Inflammatory macrophage treated with lipopolysaccharide for 1 hour (primary cell): ENCODE measurements at places on chromosomes 6 and 20.
A peak's percentile ranks its signal among the peaks of the same experiment; 100 is the strongest.

- DNase-seq, result no peak
Observed at GRCh38 chr6:30840935-30841643, 43.2 kb upstream of the DDR1 start.

GRCh38 chr20:38073307-38074071, 39.9 kb downstream of the RPRD1B start:
- DNase-seq, result peak; percentile 89

DNA sequence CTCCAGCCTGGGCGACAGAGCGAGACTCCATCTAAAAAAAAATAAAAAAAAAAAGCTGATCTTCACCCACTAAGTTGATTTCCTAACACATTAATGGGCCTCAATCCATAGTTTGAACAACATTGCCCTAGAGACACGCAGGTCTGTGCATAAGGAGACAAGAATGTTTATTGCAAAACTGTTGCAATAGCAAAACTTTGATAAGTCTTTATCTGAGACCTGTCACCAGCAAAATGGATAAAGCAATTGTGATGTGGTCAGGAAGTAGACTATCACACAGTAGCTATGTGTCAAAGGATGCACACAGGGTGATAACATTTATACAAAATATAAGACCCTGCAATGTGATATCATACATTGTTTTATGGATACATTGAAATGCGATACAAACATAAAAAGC, 4.2 kb upstream of the ITPR3 start:
- DNase-seq, result no peak

DNA sequence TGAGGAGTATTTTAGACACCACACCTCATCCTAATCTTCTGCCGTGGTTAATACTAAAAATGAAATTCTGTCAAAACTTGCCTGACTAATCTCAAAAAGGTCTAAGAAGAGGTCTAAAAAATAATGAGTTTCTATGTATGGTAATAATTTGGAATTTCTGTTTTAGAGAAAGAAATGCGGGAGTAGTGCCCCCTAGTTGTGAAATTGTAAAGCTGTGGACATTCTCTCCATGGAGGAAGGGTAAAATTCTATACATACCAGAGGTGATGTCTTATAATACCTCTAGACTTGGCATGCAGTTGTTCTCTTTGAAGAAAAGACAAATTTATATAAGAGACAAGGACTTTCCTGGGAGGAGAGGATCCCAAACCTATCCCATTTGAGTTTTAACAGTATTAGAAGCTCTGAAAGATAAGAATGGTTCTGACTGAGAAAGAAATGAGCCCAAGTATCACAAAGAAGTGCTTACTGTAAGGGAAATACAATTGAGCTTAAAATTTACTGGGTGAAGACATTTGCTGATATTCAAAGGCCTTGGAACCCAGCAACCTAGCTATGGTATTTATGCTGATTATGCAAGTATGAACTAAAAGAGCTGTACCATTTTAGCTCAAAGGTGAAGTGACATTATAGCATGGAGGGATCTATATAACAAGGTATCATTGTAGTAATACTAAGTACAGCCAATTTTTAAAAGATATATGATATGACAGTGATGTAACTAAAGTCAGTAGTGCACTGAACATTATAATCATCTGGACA, 5.1 kb upstream of the EPHA7 start:
- peak; percentile 20 for DNase-seq

GRCh38 chr20:513429-513828, 30.2 kb downstream of the CSNK2A1 start:
- DNase-seq, result no peak

- DNase-seq, result no peak
Observed at GRCh38 chr6:137882225-137882961, 15.3 kb downstream of the TNFAIP3 start.

DNA sequence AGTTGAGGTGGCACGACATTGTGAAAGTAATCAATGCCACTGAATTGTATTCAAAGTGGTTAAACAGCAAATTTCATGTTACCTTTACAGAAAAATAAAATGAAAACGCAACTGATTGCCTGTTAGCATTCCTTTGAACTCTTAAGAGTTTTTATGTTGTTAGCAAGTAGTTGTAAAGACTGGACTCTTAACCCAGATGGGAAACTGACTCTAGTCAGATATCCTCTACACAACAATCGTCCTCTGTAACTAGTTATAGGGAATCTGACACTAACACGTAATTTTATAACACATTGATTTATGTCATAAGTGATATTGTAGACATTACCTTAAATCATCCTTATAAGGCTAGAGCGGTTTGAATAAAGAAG, 3.0 kb upstream of the FBXO9 start:
- DNase-seq, result no peak

DNA sequence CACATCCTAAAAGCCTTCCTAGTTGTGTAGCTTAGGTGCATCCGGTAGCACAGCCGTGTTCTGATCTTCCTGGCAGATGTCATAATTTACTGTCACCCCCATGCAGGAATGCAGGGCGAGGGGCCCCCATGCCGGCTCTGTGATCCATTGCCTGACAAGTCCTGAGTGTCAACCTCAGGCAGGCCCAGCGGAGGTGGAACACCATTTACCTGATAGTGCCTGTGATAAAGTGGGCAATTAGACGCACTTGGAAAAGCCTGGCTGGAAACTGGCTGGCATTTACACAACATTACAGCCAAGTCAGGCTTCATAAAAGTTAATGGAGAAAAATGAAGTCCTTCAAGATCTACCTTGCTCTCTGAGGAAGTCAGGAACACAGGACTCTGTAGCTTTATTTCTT, 521.4 kb upstream of the JAG1 start:
- DNase-seq, result no peak
